GM12892 (cell line): ENCODE measurements at places on chromosomes 16 and 17.
A peak's percentile ranks its signal among the peaks of the same experiment; 100 is the strongest.

DNA sequence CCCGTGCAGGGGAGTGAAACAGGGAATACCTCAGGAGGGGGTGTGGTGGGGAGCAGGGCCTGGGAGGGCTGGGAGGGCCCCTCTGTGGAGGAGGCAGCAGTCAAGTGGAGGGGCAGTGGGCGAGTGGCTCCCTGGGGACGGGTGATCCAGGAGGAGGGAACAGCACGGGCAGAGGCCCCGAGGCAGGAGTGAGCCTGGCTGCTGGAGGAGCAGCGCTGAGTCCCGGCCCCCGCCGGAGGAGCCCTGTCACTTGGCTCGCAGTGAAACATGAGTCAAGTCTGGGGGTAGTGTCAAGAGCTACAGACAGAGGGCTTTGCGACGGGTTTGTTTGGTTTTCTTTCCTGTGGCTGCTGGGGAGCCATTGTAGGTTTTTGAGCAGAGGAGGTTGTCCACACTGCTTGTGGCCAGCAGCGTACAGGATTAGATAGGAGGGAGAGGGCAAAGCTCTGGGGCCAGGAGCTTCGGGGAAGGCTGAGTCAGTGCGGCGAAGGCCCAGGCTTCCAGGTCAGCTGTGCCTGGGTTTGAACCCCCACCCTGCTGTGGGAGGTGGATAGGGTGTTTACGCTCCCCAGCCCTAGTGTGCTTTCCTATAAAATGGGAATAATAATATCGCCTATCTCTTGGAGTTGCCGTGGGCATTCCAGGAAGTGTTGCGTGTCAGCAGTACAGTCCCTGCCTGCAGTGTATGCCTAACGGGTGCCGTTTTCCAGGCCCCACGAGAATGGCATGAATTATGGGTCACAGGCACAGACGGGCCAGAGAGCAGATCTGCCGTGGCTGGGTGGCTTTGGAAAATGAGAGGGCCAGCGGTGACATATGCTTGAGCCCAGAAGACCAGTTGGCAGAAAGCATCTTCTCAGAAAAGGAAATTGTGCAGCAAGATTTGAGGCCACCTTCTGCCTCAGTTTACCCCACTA is 115.9 kb upstream of the CIBAR2 start:
- DNase-seq: peak; percentile 47

DNA sequence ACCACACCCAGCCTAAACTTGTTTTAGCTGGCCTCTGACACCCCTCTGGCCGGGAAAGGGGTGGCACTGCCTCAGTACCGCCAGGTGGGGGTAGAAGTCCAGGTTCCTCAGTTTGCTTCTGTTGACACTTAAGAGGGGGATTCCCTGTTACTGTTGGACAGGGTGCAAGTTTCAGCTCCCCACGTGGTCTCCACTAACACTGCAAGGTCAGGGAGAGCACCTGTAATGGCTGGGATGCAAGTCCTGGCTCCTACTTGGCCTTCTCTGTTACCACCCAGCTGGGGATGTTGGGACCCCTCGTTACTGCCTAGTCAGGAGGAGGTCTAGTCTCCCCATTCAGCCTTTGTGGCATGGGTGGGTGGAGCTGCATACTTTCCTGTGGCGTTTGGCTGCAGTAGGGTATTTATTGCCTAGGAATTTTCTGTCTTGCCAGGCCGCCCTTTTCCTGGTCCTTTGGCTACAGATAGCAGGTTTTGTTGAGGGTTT is 10.6 kb upstream of the MFAP4 start:
- no peak for DNase-seq

GRCh38 chr16:25568991-25569390 is 122.8 kb upstream of the HS3ST4 start:
- no peak for DNase-seq

DNA sequence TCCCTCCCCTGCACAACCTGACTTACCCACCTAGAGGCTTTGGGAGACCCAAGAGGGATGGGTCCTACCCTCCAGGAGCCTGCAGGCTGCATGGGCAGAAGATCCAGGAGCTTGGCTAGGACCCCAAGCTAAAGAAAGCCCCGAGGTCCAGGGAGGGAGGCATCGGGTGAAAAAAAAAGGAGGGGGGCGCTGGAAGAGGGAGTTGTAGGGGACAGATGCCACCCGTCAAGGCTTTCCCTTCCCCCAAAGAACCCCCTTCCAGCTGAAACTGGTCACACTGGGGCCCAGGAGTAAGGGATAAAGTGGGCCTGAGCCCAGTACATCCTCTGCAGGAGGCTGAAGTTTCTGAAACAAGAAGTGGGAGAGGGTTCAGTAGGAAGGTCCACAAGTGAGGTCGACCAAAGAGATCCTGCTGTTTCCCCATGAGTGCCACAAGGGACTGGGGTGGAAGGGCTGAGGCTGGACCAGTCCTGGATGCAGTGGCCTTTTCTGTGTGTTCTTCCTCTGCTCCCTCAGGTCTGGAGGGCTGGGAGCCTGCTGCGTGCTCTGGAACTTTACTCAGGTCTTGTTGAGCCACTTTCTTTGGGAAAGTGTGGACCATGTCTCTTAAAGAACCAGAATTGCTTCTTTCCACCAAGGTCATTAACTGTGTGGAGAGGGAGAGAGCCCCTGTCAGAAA is 14.2 kb upstream of the CBFB start:
- DNase-seq: no peak

- DNase-seq: no peak
These were observed 73.7 kb upstream of the FOXF1 start for GRCh38 chr16:86436466-86437185.

GRCh38 chr17:37791447-37792399 is 46.9 kb upstream of the HNF1B start:
- peak; percentile 32 for DNase-seq

DNA sequence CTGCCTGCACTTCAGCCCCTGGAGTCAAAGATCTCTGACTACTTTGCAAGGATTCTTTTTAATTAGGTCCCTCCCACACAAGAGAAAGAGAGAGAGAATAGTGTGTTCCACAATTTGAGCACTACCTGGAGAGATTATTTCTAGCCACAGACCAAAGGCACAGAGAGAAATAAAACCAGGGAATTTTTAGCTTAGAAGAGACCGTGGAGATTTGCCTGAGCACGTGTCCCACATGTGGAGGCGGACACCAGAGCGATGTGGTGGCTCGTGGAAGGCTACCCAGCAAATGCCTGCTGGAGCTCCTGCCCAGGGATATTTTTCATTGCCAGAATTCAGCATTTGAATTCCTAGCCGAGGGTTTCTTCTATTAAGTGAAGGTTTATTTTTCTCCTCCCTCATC is 50.6 kb downstream of the MGAT5B start:
- DNase-seq: no peak

GRCh38 chr16:19766554-19766884 is 48.4 kb downstream of the IQCK start:
- no peak for DNase-seq

- no peak for DNase-seq
These were observed 24.0 kb downstream of the RNF213 start for GRCh38 chr17:80284631-80285030.

DNA sequence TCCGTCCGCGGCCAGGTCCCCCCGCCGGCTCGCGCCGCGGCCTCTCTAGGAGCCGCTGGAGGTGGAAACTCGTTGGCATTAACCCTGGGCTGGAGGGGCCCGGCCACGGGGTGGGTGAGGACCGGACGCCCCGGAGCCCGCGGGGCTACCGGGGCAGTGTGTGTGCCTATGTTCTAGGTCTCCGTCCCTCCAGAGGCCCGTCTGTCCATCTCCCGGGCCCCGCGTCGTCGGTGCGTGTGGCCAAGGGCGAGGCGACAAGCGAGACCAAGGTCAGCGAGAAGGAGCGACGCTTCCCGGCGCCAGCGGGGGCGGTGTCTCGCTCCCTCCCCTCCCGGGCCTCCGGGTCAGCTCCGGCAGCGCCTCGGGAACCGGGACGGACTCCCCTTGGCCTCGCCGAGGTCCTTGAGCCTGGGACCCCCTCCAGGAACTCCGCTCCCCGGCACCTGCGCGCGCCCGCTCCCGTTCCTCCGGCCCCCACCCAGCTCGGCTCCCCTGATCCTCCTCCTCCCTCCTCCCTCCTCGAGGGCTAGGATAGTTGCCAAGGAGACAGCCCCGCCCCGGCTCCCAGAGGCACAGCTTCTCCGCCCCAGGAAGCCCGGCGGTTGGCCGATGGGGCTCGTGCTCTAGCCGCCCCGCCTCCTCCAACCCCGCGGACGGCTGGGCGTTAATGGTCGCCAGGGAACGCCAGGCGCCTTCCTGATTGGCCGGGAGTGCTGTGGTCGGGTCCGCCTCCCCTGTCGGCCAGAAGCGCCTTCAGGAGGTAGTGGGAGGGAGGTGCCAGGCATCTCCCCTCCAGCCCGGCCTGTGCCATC is 663 bp upstream of the ZNF768 start:
- DNase-seq: peak; percentile 97

DNA sequence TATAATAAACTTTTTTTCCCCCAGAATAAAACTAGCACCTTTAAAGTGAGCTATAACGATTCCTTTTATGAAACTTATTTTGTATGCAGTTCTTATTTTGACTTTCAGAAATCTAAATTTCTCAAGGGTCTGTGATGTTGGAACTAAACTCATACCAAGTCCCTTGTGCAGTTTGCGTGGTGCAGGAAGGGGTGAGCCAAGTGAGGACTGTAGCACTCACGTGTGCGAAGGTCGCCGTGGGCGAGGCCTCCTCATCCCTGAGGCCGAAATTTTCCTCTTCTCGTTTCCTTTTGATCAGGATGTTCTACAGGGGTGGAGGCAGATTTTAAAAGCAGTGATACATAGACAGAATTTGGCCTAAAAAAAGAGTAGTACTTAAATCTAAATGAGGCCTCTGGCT is 73.7 kb downstream of the RPTOR start:
- no peak for DNase-seq

DNA sequence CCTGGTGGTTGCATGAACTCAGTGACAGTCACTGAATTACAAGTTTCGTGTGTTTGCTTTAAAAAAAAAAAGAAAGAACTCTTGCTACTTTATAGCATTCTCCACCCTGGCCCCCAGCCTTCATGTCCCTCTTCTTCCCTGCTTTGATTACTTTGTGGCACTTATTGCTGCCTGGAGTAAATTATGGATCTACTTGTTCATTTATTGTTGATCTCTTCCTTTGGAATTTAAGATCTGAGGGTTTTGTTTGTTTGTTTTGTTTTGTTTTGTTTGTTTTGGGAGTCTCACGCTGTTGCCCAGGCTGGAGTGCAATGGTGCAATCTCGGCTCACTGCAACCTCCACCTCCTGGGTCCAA is 126.5 kb downstream of the ABCC6 start:
- DNase-seq: no peak

DNA sequence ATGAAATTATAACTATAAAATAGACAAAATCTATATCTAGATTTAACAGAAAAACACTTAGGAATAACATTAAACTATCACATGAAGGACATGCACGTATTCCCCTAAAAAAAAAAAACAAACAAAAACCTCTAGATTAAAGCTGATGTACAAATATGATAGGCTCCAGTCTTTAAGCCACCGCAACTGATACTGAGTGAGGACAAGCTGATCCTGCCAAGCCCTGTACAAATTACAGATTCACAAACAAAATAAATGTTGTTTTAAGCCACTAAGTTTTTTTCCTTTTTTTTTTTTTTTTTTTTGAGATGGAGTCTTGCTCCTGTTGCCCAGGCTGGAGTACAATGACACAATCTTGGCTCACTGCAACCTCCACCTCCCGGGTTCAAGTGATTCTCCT is 35.3 kb downstream of the SMURF2 start:
- no peak for DNase-seq

DNA sequence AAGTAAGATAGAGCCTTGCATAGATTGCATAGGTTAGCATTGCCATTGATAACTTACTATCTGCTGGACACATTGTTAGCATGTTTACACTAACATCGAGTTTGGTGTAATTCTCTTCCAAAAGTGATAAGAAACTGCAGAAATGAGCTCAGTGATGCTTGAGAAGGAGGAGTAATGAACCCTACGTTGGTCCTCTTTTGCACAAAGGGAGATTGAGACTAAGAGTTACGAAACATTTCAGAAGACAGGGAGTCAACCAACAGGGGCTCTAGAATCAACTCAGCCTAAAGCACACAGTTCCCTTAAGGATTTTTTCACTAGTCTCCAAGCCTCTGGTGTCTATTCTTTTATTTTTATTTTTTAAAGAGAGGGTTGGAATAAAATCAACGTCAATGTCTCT is 6.8 kb downstream of the CCL7 start:
- DNase-seq: no peak

DNA sequence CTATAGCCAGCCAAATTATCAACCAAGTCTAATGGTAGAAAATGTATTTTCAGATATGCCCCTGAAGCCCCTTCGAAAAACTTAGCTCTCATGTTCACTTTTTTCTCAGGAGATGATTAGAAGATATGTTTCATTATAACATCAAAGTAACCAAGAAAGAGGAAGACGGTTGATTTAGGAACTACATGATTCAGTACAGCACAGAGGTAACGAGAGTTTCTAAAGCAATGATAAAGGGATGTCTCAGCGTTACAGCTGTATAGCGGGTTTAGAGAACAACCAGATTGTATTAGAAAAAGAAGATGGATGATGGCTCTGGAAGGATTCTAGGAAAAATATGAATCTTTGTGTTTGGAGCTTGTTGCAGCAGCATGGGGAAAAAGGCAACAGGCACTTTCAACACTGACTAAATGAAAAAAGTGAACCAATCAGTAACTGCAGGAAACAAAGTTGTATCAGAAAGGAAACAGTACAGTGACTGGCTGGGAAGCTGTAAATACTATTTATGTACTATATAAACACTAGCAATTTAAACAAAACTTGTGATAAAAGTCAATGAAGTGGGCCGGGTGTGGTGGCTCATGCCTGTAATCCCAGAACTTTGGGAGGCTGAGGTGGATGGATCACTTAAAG is 21.5 kb downstream of the MBTD1 start:
- no peak for DNase-seq

DNA sequence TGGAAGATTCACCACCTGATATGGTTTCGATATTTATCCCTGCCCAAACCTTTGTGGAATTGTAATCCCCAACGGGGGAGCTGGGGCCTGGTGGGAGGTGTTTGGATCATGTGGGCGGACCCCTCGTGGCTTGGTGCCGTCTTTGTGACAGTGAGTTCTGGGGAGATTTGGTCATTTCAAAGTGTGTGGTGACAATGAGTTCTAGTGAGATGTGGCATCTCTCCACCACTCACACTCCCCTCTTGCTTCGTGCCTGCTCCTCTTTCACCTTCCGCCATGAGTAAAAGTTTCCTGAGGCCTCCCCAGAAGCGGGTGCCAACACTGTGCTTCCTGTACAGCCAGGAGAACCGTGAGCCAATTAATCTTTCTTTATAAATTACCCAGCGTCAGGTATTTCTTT is 9.7 kb downstream of the CCDC57 start:
- no peak for DNase-seq

DNA sequence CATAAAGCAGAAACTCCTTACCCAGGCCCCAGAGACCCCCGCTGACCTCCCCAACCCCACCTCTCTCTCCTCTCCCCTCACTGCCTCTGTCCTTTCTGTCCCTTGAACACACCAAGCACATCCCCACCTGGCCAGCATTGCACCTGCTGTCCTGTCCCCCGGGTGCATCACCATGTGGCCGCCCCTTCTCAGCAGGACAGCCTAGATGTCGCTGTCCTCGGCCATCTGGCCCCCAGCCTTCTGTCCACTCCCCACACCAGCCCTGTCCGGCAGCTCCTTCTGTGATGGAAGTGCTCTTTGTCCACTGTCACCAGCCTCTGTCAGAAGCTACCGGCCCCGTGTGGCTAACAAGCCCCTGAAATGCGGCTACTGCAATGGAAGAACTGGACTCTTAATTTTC is 12.3 kb upstream of the MPRIP start:
- no peak for DNase-seq
